Hepatic stellate cell (primary cell): ENCODE measurements at places on chromosomes 2 and 18.

DNA sequence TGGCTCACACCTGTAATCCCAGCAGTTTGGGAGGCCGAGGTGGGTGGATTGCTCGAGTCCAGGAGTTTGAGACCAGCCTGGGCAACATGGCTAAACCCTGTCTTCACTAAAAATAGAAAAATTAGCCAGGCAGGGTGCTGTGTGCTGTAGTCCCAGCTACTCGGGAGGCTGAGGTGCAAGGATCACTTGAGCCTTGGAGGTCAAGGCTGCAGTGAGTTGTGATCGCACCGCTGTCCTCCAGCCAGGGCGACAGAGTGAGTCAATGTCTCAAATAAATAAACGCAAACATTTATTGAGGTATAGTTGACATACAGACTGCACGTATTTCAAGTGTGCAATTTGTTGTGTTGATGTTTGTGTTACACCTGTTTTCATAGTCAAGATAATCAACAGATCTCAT, 19.7 kb downstream of the EPC2 start:
- DNase-seq, result no peak

GRCh38 chr2:176917-177316, 86.9 kb downstream of the SH3YL1 start:
- no peak for DNase-seq

DNA sequence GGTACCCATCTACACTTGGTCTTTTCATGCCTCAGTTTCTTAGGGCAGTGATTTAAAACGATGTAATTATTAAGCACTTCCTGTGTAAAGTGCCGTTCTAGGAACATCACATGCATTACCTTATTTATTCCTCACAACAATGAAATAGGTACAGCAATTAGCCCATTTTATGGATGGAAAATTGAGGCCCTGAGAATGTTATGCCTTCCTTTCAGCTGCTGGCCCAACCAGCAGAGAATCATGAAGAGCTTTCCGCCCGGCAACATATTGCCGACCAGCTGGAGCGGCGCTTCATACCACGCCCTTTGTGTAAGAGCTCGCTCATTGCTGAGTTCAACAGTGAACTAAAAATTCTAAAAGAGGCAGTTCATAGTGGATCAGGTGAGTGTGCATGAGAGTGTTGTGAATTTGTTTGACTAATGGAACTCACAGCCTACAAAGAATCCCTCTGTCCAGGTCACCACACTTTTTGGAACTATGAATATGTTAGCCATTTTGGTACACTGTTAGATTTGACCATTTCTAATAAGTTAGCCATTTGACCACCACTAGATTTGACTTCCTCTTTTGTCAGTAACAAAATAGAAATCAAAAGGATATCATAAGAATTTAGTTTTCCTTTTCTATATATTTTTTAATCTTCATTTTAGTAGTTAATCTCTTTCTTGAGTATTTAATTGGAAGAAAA, 25.6 kb upstream of the RPE start:
- no peak for DNase-seq

DNA sequence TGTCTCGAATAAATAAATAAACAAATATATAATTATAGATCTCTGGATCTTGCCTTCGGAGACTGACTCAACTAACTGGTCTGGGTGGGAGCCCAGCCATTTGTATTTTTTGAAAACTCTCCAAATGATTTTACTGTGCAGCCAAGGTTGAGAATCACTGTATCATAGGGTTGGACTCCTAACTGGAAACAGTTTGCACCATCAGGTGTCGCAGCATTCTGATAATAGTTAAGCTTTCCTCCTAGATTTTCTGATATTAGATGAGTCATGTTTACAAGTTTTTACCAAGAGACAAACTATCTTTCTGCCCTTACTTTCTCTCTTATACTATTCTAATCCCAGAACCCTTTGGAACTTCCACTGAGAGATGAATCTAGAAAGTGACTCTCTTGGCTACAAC, 16.8 kb downstream of the IL37 start:
- DNase-seq, result no peak

- no peak for DNase-seq
Measured at GRCh38 chr2:104340879-104341828, 512.8 kb upstream of the POU3F3 start.

GRCh38 chr2:83874712-83875430, 584.2 kb downstream of the SUCLG1 start:
- DNase-seq, result no peak

GRCh38 chr2:176083796-176084261, at the start of gene EVX2:
Gene EVX2 (minus strand): TSS chr2:176083962. CDS start chr2:176083776, 186 bp downstream.
- DNase-seq, result no peak

DNA sequence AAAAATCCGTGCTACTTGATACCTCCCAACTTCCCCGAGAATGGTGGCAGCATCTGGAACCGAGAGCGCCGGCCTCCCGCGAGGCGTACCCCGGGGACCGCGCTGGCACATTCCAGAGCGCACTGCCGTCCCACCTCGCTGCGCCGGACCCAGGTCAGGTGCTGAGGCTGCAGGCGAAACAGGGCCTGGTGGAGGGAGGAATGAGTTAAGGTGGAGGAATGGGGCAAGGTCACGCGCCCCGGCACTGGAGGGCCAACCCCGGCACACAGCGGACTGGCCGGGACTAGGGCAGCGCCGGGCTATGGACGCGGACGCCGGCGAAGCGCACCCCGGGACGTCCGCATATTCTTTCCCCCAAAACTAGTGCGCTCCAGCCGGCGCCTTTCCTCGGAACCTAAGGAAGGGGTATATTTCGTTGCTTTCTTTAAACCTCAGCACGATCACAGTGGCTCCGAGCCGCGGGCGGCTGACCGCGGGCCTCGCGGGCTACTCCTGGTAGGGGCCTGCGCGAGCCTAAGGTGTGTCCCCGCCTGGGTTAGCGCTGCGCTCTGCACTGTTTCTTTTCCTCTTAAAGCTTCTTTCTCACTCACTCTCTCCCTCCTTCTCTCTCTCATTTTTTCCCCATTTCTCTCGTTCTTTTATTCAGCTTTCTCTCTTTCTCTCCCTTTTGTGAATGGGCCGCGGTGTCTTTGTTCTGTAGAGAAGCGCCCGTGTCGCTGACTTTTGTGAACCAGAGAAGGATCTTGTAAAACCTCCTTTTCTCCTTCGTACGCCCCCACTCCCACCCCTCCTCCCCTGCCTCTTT, 2.1 kb upstream of the OTX1 start:
- no peak for DNase-seq

- DNase-seq, result no peak
Measured at GRCh38 chr2:241224851-241225438, 36.5 kb downstream of the ANO7 start.

DNA sequence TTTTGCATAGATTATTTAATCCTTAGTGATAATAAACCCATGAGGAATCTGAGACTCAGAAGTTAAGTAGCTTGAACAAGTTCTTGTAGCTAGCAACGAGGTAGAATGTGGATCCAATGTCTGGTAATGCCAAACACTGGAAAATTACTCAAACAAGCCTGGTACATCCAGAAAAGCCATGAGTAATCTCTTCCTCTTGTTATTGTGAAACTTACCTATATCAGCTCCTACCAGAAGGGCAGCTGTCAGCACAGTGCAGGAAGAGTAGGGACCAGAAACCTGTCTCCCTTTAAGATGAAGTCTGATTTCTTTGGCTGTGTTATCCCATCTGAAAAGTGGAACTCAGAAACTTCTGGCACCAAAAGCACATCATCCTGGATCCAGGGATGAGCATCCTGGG, 7.7 kb upstream of the SERPINB8 start:
- no peak for DNase-seq

GRCh38 chr2:23412556-23413155, 27.7 kb downstream of the KLHL29 start:
- no peak for DNase-seq

- no peak for DNase-seq
Measured at GRCh38 chr2:210681491-210681890, 125.1 kb downstream of the CPS1 start.

DNA sequence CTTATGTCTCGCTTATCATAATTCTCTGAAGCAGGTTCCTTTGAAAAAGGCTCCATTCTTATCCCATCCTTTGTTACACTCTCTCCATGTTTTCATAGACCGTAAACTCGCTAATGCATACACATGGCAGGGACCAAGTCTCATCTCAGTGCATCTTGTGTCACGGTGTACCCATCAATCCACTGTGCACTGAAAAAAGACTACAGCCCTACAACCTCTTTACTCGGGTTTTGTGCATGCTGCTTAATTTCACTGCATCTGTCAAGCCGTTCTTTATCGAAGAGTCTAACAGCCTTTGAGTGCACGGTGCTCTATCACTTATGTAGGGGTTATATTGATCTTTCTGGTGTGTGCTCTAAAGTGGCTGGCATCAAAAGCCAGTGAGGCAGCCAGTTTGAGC, 302.9 kb upstream of the ERBB4 start:
- DNase-seq, result no peak

GRCh38 chr2:60453301-60453700, 100.2 kb downstream of the BCL11A start:
- DNase-seq, result no peak

DNA sequence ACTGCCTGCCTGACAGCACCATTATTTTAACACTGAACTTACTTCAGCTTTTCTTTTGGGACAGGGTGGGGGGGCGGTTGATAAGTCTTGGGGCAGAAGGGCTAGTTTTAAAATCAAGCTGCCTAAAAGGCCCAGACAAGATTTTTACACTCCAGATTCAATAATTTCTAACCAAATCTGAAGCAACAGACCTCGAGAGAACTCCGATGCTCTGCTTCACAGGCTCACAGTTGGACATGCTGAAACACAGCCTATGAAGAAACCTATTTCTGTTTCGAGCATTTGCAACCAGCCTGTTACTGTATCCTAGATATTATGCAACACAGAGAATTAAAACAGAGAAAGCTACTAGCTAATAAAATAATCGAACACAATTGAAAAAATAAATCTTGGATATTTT, 1.3 kb upstream of the MYT1L start:
- DNase-seq, result no peak

DNA sequence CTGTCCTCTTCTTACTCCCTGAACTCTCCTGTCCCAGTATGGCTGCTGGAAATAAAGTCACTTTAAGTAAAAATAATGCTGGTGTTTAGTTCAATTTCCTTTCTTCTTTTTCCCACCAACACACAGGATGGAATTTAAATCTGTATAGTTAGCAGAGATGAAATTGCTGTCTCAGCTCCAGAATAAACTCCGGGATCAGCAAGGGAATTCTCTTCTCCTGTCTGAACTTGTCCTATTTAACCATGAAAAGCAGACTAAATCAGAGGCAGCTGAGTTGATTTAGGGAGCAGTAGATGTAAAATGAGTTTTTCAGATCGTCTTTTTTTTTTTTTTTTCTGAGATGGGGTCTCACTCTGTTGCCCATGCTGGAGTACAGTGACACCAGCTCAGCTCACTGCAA, 25.9 kb downstream of the TTLL4 start:
- no peak for DNase-seq

- DNase-seq, result no peak
Measured at GRCh38 chr18:29154196-29154757, 977.3 kb upstream of the CDH2 start.

DNA sequence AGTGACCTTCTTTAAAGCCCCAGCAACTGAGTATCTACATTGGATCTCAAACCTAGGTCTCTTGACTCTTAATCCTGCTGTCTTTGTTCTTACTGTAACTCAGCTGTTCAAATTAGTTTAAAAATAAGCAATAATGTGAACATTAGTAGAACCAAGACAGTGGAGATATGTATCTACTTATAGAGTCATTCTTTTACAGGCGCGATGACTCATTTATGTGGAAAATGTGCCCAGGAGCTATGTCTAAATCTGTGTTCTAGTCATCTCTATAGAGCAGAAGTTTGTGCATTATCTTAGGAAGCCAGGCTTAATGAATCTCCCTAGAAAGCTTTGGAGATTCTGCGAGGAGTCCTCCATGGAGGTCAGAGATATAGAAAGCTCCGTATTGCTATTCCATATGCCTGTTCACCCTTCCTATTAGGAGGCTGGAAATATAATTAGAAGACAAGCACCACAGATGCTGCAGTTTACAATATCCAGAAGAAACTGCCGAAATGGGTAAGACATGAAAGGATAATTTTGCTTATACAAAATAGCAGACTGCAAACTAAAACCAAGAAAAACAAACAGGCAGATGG, 211.6 kb downstream of the TRIB2 start:
- peak; percentile 41 for DNase-seq

DNA sequence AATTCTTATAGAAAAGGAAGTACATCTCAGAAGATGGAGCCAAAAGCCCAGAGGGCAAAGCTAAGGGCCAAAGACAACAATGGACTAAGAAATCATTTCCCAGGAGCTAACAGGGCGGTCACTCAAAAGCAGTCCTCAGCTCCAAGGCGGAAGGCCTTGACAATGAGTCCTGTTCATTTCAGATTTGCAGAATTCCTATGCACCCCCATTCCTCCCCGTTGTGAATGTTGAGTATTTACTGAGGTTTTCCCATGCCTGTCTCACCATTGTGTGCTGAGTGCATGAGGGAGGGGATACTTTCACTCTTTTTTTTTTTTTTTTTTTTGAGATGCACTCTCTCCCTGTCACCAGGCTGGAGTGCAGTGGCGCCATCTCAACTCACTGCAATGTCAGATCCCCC, 18.8 kb upstream of the DTNB start:
- DNase-seq, result no peak

- no peak for DNase-seq
Measured at GRCh38 chr2:189222468-189223105, 43.0 kb upstream of the COL5A2 start.

GRCh38 chr18:13491138-13491537, 235.2 kb downstream of the FAM210A start:
- no peak for DNase-seq

GRCh38 chr2:225041851-225042799, at the start of gene DOCK10:
Gene DOCK10 (minus strand): TSS chr2:225042468. CDS start chr2:225042374, 94 bp downstream.
- peak; percentile 52 for DNase-seq

GRCh38 chr18:9792565-9793245, 84.6 kb downstream of the RAB31 start:
- no peak for DNase-seq

- no peak for DNase-seq
Measured at GRCh38 chr18:78685250-78685979, 294.2 kb upstream of the SALL3 start.

DNA sequence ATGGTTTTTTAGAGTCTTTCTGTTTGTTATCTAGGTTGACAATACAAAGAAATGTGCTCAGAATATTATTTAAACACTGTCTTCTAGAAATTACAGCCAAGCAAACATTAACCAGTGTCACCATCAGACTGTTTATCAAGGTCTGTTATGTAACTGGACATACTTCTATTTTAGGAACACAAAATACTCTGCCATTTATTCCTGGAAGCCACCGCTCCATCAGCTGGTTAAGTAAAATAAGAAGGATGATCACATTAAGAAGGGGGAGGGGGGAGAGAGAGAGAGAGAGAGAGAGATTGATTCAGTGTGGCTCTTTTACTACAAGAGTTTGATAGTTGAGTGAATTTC, 47.9 kb downstream of the MBP start:
- DNase-seq, result peak; percentile 44

GRCh38 chr2:158733430-158733755, 61.7 kb upstream of the DAPL1 start:
- no peak for DNase-seq

GRCh38 chr2:167681234-167682015, 566.0 kb downstream of the STK39 start:
- DNase-seq, result no peak
